Activated T-cell treated with anti-CD3 and anti-CD28 coated beads, Interleukin-2, amount 50 U/mL, for 72 hours (primary cell): ENCODE measurements at places on chromosomes 3 and 15. TPM values are rescaled to one million over a fixed set of nuclear protein-coding genes. Genes with fewer than 3 reads are reported as not detected.

- DNase-seq, result no peak
Measured at GRCh38 chr3:132445817-132446216, 28.5 kb downstream of the DNAJC13 start.

DNA sequence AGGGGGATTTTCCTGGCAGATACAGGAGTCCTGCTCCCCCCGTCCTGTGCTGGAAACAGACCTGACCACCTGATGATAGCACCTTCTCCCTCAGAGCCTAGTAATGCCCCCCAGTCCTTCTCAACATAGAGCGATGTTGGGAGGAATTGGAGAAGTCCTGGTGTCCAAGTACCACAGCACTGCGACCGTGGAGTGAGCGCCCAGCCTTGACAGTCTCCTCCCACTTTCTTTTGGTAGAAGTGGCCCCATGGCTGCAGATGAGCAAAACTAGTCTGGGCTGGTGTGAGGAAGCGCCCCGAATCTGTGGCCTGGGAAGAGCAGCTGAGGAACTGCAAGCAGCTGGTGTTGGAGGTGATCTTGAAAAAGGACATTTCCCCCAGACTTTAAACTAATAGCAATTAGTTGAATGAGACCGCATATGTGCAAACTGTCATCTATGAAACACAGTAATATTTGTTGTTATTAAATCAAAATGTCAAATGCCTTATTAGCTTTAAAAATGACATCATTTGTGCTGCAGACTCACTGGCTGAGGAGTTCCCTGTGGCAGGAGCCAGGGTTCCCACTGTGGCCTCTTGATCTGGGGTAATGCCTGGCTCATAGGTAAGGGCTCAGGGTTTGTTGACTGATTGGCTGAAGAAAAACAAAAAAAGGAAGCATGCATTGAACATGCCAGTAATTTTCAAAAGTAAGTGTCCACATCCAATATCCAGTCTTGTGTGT, 121.8 kb downstream of the CACNA2D3 start:
- DNase-seq, result no peak

GRCh38 chr3:5431811-5432378, 244.4 kb downstream of the EDEM1 start:
- DNase-seq, result no peak

- peak; percentile 6 for DNase-seq
Measured at GRCh38 chr3:53845103-53845880, 927 bp downstream of the CHDH start.

DNA sequence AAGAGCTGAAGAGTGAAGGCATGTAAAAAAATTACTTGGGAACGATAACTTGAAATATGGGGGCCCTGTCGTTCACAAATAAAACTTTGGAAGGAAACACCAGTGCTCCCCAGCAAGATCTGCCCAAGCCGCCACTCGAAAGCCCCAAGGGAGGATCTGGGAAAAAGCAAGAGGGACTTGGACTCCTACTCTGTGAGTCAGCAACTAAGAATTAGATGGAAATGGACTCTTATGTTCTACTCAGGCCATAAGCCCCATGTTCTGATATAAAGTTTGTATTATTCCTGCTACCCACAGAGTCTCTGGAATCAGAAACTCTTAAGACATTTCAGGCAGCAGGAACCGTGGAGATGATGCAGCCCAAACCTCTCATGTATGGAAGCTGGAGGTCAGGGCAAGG, 75.7 kb downstream of the ITGB5 start:
- no peak for DNase-seq

DNA sequence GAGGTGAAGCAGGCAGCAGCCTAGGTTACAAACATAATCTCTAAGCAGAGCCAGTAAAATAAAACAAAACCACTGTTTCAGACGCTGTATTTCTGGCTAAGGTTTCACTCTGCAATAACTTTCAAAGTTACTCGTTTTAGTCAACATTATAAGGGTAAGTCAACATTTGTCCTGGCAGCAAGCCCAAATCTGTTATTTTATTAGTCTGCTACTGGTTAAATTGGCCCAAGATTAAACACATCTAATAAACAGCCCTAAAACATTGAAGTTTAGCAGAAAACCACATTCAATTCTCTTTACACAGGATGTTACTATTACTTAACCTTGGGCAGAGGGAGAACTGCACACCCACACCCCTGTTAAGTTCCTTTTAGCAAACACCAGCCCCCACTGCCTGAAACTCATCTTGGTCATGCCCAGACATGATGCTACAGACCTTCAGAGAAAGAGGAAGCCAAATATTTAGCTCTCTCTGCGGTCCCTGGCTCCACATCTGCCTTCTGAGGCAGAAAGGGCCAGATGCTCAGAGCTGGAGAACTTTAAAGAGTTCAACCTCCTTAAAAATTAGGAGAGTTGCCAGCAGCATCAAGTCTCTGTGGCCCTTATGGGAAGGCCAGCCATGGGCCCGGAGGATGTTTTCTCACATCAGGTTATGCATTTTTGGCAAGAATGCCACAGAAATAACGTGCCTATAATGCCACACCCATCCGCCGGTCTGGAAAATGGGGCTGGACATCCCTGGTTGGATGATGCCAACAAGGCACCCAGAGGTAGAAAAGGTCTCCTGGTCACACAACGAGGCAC, 17.9 kb downstream of the ARHGEF3 start:
- DNase-seq, result peak; percentile 84

DNA sequence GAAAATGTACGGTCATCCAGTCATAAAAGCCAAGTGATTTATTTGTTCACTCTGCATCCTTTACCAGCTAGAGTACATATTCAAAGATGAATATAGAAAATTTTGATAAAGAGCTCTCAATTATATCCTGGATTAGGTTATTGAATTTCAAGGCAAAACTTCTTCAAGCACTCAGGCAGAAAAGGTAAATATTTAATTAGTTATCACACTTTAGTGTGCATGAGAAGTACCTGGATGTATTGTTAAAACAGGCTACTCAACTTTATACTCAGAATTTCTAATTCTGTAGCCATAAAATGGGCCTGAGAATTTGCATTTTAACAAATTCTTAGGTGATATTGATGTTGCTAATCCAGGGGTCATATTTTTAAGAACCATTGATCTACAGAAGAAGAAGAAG, 45.3 kb downstream of the ILDR1 start:
- no peak for DNase-seq

- no peak for DNase-seq
Measured at GRCh38 chr3:150699068-150699639, 4.6 kb downstream of the ERICH6 start.

DNA sequence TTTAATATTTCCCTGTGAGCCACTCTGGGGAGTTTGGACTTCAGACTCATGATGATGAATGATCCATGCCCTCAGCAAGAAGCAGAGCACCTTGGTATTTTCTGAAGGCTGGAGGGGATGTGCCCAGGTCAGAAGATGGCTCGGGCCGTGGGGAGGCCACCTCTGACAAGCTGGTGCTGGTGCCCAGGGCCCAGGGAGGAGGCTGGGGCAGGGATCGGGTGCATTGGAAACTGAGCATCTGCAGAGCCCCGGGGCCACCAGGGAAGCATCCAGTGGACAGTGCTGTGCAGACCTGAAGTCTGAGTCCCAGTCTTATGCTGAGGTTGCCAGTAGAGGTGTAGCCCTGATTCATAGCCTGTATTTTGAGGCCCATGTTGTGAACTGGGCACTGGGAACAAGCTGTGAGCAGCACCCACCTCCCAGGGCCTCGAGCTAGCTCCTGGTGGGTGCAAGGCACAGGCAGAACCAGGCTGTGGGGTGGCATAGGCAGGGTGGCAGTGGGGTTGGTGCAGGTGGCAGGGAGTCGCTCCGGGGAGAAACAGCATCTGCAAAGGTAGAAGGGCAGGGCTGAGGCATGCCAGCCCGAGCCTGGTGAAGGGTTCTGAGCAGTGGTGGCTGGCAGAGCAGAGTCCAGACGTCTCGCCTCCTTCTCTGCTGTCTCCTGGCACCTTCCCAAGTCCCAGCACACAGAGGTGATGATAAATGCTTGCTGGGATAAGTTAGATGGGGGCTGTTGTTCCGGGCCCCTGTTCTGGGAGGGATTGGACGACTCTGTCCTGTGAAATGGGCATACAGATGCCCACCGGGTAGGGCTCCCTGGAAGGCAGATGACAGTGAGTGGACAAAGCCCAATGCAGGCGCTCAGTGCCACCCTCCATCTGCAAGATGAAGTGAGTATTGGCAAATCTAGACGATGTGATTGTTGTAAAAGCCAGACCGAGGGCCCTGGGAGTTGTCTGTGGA, 10.6 kb downstream of the DNAJB8 start:
- DNase-seq, result no peak

GRCh38 chr15:48806151-48806550, 4.7 kb downstream of the CEP152 start:
- no peak for DNase-seq

GRCh38 chr3:11944052-11944673, 60.0 kb upstream of the SYN2 start:
- DNase-seq, result no peak

DNA sequence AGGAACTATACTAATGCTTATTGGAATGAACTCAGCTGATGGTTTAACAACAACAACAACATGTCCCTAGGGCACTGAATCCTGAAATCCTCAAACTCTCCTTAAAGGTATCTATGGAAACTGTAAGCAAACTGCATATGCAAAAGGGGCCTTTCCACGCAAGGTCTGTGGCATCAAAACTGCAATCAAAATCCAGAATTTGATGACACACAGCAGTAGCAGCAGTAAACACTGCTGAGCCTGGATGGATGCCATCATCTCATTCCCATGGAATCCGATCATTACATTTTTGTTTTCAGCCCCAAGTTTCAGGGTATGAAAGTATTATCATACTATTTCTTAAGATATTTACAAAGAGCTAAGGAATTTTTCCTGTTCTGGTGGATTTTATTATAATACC, 399.7 kb downstream of the VPS13C start:
- DNase-seq, result no peak

GRCh38 chr3:186605078-186605477, 7.8 kb upstream of the AHSG start:
- no peak for DNase-seq

- DNase-seq, result no peak
Measured at GRCh38 chr15:79378394-79379109, 53.6 kb upstream of the MINAR1 start.

GRCh38 chr15:63332367-63333124, 49.1 kb downstream of the CA12 start:
- DNase-seq, result no peak

GRCh38 chr3:60392501-60392900, 858.8 kb downstream of the FHIT start:
- DNase-seq, result no peak

- DNase-seq, result no peak
Measured at GRCh38 chr3:67863869-67864268, 209.5 kb upstream of the SUCLG2 start.

- DNase-seq, result no peak
Measured at GRCh38 chr15:71650603-71651002, 159.8 kb upstream of the NR2E3 start.

DNA sequence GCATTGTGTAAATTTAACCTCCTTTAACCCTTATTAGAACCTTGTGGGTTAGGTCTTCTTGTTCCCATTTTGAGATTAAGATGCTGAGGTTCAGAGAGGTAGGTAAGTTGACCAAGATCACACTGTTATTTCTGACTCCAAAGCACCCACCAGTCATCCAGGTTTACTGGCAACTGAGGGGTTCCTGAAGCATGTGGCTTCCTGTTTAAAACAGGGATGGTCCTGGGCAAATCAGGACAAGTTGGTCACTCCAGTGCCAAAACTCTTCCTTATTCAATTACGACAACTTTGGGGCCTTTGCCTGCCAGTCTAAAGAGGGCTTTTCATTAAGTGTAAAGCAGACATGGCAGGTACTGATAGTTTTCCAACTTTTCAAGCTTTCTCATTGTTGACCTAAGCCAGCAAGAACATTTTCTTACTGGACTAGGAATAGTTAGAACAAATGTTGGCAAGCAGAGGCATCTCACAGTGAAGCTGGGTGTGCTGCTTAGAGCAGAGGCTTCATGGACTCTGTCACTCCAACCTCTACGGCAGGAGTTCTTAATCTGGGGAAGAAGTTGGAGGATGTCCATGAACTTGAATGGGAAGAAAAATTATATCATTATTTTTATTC, 149.4 kb upstream of the ADAMTS9 start:
- no peak for DNase-seq

DNA sequence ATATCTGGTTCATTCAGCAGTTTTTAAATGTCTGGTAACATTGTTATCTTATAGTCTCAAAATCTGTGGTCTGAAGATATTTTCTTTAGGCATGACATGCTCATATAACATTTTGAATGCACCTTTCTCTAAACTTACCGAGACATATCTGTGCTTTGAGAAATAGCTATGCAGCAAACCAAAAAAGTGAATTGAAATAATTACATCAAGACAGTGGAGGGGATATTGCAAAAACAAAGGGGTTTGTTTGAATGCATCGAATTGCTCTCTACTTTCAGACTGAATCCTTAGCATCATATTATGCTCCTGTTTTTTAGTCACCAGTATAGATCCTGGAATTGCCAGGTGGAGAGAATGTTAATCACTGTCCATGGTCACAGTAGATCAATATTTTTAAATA, 5.1 kb downstream of the ARPP21 start:
- no peak for DNase-seq

DNA sequence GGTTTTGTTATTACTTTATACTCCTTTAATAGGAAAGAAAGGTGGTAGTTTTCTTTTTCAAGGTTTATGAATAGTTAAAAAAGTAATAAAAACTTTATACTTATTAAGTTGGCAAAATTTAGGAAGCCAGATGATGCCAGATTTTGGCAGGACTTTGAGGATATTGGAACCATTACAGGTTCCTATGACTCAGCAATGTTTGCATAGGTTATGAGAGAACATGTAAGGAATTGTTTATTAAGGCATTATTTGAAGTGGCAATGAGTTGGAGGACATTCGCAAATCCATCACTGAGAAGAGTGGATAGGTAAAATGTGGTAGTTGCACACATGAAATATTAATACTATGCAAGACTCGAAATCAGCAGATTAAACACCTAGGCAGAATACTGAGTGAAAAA, 29.9 kb downstream of the CDAN1 start:
- no peak for DNase-seq

- DNase-seq, result no peak
Measured at GRCh38 chr3:134232151-134232550, 18.5 kb downstream of the RYK start.

DNA sequence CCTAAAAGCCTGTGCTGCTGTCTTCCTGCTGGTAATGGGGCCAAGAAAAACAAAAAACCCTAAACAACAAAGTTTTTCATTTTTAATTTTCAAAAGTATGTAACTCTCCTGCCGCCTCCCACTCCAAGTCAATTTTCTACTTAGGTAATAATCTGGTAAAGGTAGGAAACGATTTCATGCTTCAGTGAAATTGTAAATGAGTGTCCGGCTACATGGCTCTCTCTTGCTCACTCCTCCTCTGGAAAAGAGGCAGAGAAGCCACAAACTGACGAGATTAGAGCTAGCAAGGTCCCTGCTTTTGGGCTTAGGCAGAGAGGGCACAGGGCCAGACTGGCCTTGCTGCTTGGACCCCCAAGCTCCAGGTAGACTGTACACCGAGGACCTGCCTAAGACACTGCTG, 23.5 kb downstream of the KLHL25 start:
- DNase-seq, result no peak

- no peak for DNase-seq
Measured at GRCh38 chr3:66253790-66254620, 33.2 kb downstream of the SLC25A26 start.

Gene SLC12A1
- not detected for total RNA-seq

Gene CLRN1
- not detected for total RNA-seq

Gene STRIT1
- not detected for total RNA-seq

Gene FANCD2OS
- total RNA-seq, result not detected

Gene GP5
- total RNA-seq, result 1.9 TPM

Gene SLC51B
- not detected for total RNA-seq

Gene BSN
- 0.17 TPM for total RNA-seq

Gene SLC27A2
- 33.5 TPM for total RNA-seq

Gene FEM1B
- 51.3 TPM for total RNA-seq

Gene ADAMTSL3
- 0.12 TPM for total RNA-seq

Gene A4GNT
- total RNA-seq, result not detected

Gene TBC1D5
- 52.4 TPM for total RNA-seq

Gene SLC22A14
- total RNA-seq, result 0.21 TPM

Gene ANKDD1A
- total RNA-seq, result 7.2 TPM

Gene TEX55
- not detected for total RNA-seq
